ENCODE measurements at places on chromosomes 3 and 15.

DNA sequence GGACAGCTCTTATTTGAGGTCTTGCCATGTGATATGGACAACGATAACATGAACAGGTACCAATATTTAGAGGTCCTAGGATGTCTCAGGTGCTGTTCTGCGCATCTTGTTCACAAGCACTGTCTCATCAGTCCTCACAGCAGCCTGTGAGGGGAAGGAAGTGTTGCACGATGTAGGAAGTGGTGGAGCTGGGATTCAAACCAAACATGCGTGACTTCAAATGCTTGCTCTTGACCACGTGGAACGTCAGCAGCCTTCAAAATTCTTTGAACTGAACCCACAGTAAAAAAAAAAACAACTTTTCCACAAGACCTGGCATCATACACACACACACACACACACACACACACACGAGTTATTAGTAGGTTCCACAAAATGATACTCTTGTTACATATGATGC, 153.4 kb upstream of the SMAD3 start:
- DNase-seq: no peak

DNA sequence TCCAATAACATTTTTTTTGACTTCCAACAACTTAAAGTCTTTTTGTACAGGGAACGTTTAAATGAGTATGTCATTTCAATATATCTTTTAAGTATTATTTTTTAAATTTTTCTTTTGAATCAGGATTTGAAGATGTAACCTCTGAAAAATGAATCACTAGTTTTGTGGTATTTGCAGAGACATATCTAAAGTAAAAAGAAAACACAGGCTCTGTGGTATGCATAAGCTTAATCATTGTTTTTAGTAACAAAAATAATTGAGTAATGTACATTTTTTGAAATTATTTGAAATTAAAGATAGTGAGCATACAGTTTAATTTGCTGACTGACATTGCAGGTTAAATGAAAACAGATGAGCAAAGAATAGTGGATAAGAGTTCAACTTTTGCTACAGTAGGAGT, 531.3 kb downstream of the ROBO1 start:
- no peak for DNase-seq

DNA sequence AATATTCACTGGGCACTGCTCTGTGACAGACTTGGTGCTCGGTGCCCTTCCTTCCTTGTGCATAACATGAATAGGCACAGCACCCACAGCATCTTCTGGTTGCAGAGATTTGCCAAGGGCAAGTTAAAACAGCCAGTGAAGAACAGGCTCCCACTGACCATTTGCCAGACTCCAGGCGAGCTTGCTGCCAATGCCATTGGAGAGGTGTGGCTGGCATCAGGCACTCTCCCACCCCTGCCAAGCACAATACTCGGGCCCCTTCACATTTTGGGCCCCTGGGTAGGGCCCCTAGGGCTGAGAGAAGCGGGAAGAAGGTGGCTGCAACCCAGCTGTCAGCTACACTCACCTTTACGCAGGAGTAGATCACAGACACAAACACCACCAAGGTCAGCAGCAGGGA, 112.1 kb downstream of the SEC22A start:
- DNase-seq: no peak

DNA sequence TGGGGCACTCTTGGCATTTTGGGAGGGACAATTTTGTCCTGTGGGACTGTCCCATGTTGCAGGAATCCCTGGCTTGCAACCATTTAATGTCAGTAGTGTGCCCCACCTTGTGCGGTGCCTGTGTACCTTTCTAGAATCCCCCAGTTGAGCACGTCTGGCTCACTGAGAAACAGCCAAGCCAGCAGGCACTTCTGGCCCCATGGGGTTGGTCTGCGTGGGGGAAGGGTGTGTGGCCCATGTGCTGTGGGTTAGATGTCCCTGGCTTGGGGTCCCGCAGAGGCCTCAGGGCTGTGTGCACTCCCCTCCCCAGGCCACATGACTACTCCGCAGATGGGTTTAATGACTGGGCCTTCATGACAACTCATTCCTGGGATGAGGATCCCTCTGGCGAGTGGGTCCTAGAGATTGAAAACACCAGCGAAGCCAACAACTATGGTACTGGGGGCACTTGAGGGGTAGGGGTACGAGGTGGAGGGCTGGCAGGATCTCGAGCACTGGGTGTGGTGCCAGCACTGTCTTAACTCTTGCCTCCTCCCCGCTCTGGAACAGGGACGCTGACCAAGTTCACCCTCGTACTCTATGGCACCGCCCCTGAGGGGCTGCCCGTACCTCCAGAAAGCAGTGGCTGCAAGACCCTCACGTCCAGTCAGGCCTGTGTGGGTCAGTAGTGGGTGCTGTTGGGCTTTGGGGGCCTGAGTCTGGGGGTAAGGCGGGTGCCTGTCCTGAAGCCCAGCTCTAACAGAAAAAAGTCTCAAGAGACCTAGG, 3.7 kb upstream of the FES start:
- no peak for DNase-seq

GRCh38 chr3:18344306-18345014, 80.7 kb downstream of the SATB1 start:
- no peak for DNase-seq

GRCh38 chr3:34363881-34364280, 565.5 kb downstream of the PDCD6IP start:
- DNase-seq: no peak

DNA sequence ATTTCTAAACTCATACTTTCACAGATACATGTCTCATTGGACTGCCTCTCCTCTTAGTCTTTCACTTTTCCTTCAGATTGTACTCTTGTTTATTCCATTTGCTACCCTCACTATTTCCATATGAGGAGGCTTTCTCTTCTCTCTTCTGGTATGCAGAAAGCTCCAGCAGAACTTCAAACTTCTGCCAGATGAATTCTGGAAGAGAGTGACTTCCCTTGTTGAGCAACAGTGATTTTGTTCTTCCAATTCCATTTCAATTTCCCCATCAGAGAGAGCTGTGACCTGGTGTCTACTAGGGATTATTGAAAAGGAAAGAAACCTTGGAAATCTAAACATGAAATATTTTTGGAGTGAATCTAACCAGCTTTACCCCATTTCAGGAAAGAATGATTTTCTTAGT, 523.2 kb upstream of the ZNF717 start:
- no peak for DNase-seq

DNA sequence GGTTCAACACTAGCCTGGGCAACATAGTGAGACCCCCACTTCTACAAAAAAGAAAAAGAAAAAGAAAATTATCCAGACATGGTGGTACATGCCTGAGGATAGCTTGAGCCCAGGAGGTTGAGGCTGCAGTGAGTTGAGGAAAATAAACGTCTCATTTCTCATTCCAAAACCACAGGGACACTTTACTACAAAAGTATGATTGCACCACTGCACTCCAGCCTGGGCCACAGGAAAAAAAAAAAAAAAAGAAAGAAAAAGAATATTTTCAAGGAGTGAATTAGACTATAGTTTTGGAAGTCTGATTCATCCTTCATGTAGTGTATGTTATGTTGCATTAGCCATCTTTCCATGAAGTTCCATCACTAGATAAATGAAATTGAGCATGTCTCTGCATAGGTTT, 149.5 kb upstream of the THBS1 start:
- DNase-seq: no peak

DNA sequence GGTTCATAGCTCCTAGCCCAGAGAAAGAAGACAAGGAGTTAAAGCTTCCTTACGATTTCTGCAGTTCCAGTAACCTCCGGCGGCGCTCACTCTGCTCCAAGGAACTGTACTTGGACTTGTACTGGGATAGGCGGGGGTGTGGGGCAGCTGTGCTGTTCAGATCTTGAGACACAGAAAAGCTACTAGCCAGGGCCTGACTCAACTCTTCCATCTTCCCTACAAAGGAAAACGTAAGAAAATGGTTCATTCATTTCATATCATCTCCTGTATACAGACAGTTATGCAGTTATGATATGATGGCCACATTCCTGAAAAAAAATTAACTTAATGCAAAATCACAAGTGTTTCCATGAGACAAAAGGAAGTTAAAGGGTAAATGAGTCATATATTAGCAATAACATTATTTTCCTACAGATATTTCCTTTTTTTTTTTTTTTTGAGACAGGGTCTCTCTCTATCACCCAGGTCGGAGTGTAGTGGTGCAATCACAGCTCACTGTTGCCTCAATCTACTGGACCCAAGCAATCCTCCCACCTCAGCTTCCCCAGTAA, 4.6 kb downstream of the SNUPN start:
- no peak for DNase-seq

GRCh38 chr15:78853500-78853899, 19.2 kb upstream of the MORF4L1 start:
- no peak for DNase-seq

DNA sequence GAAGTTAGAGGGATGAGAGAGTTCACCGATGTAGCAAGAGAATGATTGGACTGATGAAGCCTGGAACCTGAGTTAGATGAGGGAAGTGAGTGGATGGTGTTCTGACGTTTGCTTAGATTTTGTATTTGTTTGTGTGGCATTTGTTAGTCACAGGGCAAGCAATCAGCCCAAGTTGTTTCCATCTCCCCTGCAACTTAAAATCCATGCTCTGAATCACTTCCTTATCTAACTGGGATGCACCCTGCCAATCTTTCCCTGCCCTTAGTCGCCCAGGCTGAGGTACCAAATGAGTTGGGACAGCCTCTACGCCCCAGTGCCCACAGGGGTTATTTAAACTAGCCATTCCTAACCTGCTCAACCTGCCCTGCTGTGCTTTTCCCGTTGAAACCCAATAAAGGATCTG, 12.6 kb downstream of the PAQR5 start:
- no peak for DNase-seq

DNA sequence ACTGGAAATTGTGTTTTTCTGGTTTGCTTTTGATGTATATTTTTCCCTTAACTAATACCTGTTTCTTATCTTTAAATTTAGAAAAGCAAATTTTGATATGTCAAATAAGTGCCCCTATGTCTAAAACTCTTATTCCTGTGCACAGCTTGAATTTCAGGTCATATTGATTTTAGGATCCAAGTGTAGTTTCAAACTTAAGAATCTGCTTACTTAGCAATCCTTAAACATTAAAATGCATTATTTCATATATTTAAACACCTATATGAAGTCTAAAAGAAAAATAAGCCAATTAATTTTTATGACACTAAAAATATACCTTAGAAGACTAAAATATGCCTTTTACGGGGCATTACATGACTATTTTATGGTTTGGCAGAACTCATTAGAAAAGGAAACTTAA, 59.2 kb downstream of the NECTIN3 start:
- DNase-seq: no peak

- DNase-seq: no peak
Observed at GRCh38 chr3:139716908-139717485, 39.2 kb upstream of the NMNAT3 start.

- DNase-seq: no peak
Observed at GRCh38 chr3:174810254-174810653, 48.9 kb upstream of the NAALADL2 start.

DNA sequence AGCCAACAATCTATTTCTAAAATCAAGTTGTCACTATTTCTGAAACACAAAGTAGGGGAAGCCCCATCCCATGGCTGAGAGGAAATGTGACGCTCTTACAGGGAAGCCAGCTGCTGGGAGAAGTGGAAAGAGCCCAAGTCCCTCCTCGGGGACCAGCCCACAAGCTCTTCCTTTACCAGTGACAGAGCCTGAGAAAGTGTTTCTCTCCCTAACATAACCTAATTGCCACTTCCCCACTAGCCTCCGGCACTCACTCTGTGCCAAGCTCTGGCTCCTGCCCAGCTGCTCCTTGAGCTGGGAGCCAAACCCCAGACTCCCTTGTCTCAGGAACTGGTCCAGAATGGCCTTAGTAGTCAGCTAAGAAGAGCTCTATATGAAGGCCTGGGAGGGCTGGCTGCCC, 42.9 kb downstream of the TNFAIP8L3 start:
- no peak for DNase-seq

DNA sequence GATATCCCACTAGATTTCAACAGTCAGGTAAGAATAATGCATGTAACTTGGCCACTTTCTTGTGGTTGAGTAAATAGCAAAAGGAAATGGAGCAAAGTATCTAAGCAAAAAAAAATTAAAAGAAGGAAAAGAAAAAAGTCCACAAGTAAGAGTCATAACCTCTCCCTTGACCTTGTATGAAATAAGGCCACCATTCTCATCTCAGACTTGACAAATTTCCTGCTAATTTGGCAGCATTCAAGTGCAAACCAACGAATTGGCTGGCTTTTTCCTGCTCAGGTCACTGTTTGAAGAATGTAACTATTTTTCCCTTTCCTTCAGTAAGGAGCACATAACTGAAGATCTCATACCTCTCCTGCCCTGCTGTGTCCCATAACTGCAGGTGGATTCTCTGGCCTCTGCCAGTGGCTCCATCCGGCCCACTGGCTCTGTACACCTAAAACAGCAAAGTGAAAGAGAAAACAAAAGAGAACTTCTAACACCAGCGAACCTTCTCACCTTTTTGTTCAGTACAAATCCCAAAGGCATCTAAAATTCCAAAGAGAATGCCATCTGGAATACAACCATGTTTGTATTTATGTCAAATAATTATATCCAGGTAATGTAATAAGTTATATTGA, 33.4 kb upstream of the RSL24D1 start:
- no peak for DNase-seq

- no peak for DNase-seq
Observed at GRCh38 chr15:74664028-74664616, 31.7 kb downstream of the EDC3 start.

GRCh38 chr3:149042789-149043386, 43.4 kb downstream of the HLTF start:
- no peak for DNase-seq

DNA sequence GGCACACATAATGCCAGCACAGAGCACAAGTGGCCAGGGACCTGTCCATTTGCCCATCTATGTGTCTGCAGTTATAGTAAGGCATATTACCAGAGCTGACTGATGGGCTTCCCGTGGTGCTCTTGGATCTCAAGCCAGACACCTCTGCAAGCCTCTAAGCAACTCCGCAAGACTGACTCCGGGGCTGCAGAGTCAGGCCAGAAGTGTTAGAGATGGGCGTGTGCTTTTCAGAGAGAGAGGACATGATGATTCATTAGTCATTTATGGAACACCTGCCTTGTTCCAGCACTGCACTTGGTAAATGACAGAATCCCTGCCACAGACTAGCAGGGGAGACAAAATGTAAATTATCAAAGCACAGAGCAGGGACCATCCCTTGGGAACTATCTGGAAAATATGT, 559.0 kb downstream of the PDCD6IP start:
- no peak for DNase-seq

DNA sequence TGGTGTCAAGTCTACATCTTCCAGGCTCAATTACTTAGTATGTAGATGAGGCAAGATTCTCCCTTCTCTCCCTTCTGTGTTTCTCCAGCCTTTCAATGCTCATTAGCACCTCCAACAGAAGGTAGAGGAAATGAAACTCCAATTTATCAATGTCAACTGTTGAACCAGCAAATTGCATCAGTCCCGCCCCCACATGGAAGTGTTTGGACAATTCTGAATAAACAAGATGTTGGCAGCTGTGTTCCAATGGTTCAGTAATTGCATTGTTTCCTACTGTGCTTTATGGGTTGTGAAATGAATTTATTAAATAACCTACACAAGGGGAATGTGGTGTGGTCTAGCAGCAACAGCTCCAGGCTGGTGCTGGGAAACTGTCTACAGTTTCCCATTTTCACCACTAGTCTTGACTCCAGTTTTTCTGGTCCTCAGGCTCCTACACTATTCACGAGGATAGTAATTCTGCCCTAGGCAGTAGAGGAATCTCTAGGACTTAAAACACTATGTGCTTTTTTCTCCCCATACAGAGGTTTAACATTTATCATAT, 91.9 kb downstream of the MB21D2 start:
- no peak for DNase-seq

- no peak for DNase-seq
Observed at GRCh38 chr3:164479978-164480377, 598.3 kb downstream of the SI start.
